ENCODE measurements at places on chromosomes 11 and 22.

DNA sequence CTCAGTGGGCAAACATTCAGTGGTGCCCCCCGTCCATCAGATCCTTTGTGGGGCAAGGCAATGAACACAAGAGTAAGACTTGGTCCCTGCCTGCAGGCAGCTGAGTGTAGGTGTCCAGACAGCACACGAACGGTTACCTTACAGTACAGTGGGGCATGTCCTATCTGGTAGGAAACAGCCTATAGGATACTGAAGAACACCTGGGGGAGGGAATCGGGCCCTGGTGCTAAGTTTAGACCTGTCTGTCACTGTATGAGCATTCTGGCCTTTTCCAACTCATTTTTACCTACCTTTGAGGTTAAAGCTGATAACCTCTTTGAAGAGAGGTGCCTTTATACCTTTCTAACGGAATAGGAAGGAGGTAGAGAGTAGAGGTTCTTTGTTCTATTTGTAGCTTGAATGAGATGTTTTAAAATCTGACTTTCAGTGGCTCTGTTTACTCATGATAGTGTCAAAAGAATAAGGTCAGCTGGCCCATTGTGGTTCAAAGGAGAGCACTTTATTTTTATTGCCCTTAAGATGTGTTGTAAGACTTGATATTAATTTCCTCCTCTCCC, 8.9 kb downstream of the ZNRF3 start:
- no peak for DNase-seq

GRCh38 chr22:25159028-25159427, 40.6 kb upstream of the CRYBB3 start:
- DNase-seq = no peak

DNA sequence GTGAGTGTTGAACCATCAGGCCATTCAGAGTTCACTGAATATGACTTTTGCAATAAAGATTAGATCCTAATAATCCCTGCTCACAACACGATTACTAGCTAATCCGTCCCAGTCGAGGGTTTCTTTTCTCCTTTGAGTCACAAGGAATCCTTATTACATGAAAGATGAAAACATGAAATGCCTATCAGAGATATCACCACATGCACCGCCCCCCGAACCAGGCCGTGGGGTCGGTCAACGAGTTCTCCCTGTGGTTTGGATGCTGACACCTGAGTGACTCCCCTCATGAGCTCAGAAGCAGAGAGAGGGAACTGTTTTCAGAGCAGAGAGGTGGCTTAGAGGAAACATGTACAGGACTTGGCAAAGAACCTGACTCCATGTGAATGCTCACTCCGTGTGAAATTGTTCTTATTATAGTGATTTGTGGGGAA, 263.3 kb downstream of the ETS1 start:
- DNase-seq = no peak

DNA sequence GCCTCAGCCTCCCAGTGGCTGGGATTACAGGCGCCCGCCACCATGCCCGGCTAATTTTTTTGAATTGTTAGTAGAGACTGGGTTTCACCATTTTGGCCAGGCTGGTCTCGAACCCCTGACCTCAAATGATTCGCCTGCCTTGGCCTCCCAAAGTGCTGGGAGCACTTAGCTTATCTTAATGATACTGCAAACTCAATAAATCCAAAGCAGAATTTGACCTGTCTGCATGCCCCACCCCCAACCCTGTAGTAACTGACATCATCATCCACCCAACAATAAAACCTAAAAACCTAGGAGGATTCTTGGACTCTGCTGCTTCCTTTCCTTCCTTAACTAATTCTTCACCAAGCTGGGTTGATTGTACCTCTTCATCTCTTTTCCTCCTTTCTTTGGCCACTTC, 6.3 kb upstream of the ADSL start:
- no peak for DNase-seq

- no peak for DNase-seq
Measured at GRCh38 chr11:86261328-86261727, 16.8 kb downstream of the EED start.

- DNase-seq = no peak
Measured at GRCh38 chr11:36048496-36049247, 104.8 kb downstream of the LDLRAD3 start.

DNA sequence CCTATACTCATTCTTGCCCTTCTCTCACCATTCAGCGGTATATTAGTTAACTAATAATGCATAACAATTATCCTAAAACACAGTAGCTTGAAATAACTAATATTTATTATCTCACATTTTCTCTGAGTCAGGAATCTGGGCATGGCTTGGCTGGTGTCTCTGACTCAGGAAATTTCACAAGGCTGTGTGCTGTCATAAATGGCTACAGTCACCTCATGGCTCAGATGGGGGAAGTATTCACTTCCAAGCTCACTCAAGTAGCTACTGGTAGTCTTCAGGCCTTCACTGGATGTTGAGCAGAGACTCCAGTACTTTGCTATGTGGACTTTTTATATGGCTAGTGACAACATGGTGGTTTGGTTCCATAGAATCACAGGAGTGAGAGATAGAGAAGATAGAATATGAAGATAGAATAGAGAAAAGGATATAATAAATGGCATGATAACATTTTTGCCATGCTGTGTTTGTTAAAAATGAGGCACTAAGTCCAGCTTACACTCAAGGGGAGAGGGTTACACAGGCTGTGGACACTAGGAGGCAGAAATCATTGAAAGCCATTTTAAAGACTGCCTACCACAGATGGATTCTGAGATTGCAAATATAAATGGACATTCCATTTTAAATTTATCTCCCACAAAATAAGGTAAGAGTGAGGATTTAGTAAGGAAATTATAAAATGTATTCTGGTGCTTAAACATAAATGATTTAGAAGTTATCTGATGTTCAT, 997.8 kb upstream of the CHORDC1 start:
- no peak for DNase-seq

GRCh38 chr22:27998511-27999410, 79.7 kb upstream of the PITPNB start:
- no peak for DNase-seq

DNA sequence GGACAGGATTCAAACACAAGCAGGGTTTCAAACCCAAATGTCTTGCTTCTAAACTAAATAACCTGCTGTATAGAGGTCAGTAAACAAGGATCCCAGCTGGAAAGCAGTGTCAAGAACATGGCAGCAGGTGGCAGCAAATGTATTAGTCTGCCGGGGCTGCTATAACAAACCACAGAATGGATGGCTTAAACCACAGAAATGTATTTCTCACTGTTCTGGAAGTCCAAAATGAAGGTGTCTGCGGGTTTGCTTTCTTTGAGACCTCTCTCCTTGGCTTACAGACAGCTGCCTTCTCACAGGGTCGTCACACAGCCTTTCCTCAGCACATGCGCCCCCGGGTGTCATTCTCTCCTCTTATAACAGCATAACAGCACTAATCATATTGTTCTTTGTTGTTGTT, 65.1 kb upstream of the LRRC55 start:
- DNase-seq = no peak

DNA sequence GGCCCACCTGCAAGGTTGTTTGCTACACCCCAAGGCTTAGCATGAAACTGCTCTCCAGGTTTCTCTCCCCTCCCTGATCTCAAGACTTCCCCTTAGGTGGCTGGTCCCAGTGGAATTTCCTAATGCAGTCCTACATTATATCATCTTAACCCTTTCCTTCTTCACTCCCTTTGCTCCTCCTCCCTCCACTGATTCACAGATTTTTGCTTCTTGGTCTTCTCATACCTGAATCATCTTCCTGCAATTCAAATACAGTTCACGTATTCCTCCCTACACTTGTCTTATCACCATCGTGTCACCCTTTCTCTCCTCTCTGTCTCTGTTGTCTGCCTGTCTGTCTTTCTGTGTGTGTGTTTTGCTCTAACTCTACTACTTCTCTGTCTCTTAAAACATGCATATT, 17.0 kb downstream of the MMP10 start:
- DNase-seq = no peak

DNA sequence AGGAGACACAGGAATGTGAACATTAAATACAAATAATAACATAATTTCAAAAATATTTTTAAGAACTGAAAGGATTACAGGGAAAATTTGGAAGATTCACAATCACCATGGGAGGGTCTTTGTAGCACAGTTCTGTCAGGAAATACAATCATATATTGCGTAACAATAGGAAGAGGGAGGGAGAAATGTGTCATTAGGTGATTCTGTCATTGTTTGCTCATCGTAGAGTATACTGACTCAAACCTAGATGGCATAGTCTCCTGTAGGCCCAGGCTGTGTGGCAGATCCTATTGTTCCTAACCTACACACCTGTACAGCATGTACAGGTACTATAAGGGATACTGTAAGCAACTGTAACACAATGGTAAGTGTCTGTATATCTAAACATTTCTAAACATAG, 330.4 kb downstream of the BRD1 start:
- no peak for DNase-seq

DNA sequence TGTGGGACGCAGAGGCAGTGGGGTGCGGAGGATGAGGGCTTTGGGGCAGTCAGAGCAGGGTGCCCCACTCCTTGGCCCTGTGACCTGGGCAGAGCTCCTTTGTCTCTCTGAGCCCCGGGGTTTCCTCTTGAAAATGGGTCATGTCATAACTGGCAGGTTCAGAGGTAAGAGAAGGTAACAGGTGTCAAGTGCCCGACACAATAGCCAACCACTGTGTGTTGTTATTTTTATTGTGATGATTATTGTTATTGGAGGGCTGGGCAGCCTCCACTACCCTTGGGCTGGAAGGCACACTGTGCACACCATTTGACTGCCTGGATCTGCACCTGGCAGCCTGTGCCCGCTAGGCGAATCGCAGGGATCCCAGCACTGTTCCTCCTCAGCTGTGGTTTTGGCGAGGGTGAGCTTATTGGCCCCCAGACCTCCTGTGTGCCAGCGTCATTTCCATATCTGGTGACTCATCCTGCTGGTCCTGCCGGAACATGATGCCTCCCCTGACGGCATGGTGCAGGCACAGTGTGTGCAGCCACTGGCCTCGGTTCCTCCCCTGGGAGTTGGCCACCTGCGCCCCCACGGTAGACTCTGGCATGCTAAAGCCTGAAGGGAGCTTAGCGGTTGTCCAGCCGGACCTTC, 15.4 kb upstream of the SOX10 start:
- DNase-seq = no peak

- no peak for DNase-seq
Measured at GRCh38 chr11:8242499-8243280, 21.0 kb downstream of the LMO1 start.

DNA sequence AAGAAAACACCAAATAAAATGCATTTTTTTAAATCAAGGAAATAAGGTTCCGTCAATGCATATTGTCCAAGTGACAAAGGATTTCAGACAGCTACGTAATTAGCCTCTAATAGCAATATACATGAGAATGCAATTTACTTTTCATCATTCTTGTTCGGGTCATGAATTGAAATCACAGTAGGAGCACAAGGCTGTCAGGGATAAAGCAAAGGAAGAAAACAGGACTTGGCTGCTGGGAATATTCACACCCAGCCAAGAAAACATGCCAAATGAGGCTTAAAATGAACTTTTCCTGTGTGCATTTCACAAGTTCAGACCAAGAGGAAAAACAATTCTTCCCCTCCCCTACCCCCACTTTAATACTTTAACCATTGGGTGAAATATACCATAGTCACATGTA, 188.6 kb downstream of the CWF19L2 start:
- DNase-seq = no peak

Measured in renal cortex interstitium (tissue), 15 donors.